ENCODE measurements at places on chromosomes 4 and X. TPM values are rescaled to one million over a fixed set of nuclear protein-coding genes. Genes with fewer than 3 reads are reported as not detected.

- H3K36me3 ChIP-seq = no peaks in the 10 kb centered on the region
- no peaks in the 10 kb centered on the region for H3K27me3 ChIP-seq
- no peak overlapping the region for H3K27ac ChIP-seq
- no peak overlapping the region for H3K4me3 ChIP-seq
- no peak for DNase-seq
- no peaks in the 10 kb centered on the region for H3K4me1 ChIP-seq
Measured at GRCh38 chr4:100224721-100225120, 34.5 kb upstream of the DDIT4L start.

DNA sequence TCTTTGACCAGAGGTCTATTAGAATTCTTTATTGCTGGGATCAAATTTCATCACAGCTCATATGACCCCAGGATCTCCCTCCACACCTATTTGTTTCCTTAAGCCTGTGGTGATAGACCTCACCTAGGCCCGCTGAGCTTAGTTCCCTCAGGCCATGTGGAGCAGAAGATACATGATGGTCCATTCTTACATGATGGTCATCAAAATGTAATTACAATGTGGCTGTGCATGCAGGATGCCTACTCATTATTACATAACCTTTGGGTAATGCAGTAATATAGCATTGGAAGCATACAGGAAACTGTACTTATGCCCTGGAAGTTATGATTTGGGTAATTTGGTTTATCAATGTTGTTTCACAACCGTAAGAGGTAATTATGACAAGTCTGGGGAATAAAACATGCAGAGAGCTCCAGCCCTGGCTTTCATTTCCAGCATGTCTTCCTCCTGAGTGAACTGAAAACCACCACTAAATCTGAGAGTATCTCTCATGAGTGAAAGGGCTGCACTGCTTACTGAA lies 67.0 kb upstream of the AGA start:
- H3K36me3 ChIP-seq = no peaks in the 10 kb centered on the region
- no peak overlapping the region for H3K4me3 ChIP-seq
- H3K27ac ChIP-seq = no peak overlapping the region
- no peaks in the 10 kb centered on the region for H3K4me1 ChIP-seq

- H3K4me1 ChIP-seq = no peaks in the 10 kb centered on the region
- H3K36me3 ChIP-seq = no peaks in the 10 kb centered on the region
- H3K4me3 ChIP-seq = peak within 1 kb of the TSS; percentile 58
- peak within 1 kb of the TSS; percentile 57 for H3K27ac ChIP-seq
- DNase-seq = peak; percentile 36
Measured at GRCh38 chrX:43882294-43882681, at the start of gene MAOB. MAOB (minus strand) TSS chrX:43882450; CDS start chrX:43882299, 151 bp downstream.

Gene DGKK
- not detected for total RNA-seq
